Ascending aorta (tissue), 2 donors: ENCODE measurements at places on chromosomes 3 and 15.

DNA sequence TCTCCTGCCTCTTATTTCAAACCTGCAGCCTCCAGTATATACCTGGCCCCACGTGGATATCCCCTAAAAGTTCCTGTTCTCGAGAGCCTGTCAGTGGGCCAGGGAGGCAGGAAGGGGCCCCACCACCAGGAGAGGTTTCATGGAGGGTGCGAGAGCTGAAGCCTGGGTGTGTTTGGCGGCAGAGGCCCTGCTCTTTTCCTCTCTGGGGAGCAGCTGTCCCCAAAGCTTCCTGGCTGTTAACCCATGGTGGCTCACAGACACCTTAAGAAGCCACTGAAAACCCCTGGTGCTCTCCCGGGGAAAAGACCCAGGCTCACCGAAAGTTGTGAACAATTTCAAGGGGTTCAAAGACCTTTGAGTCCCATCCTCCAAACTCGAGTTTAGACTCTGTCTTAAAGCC is 1.1 kb downstream of the PRRT3 start:
- DNase-seq = no peak

- DNase-seq = no peak
These were observed 16.7 kb upstream of the WNT7A start for GRCh38 chr3:13896473-13897154.

DNA sequence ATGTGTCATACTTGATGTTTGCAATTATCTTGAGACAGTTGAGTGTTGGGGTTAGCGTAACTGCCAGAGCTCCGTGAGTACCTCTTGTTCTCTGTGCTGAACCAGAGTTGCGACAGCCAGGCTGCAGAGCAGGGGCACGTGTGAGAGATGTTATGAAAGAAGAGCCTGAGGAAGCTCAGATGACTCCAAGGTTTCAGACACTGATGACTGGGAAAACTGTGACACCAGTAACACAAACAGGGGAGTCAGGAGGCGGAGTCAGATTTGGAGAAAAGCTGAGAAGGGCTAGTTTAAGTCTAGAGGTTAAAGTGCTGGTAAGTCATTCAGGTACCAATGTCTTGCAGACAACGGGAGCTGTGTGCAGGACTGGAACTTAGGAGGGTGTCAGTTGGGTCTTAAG is 45.0 kb downstream of the BLM start:
- peak; percentile 59 for DNase-seq

DNA sequence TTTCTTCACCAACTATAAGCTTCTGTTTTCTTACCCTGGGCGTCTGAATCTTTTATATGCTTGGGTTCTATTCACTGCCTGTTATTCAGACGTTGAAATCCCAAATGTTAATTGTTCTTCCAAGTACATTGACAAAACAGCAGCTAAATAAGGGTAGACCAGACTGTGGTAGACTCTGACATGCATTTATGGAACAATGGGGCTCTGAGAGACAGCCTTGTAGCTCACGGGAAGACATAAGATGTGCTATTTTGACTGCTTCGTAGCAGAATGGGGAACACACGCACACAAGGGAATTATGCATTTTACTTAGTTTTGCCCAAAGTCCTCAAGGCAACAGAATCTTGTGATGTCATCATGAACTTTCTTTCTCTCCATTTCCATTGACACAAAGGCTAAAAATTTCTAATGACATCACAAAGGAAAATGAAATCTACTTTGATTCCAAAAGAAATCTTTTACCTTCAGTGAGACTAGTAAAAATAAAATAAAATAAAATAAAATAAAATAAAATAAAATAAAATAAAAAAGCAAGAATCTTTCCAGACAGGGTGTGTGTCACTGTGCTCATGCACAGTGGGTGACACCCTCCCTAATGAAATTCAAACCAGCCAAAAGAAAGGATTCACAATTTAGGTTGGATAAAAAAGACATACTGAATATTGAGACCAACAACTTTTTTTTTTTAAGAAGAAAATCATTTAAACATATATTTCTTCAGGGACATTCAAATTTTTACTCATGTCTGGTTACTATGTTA is 346.6 kb downstream of the ZBTB20 start:
- no peak for DNase-seq

DNA sequence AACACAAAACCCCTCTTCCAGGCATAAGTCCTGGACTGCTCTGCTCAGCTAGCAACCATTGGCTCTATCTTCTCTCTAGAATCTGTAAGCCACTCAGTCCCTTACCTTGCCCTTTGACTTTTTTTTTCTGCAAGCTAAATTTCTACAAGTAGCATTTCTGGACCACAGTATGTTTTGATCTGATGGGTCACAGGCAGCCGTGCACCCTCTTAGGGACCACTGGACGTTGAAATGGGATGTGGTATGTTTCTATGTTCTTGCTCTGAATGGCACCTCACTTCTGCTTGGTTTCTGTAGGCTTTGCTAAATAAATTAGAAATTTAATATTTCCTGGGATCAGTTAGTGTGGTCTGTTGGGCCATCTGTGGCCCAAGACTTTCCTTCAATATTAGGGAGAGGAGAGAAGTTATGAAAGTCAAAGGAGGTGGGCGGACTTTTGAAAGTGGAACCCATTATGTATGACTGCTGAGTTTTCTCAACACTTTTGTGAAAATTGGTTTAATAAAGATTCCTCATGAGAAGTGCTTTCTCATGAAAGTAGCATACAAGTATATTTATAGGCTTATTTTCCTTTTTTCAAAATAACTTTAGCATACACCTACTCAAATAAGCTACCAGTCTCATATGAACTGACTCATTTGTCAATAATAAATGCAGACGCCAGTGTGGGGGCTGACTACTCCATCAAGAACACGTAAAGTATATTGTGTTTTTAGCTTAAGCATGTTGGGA is 18.4 kb upstream of the TIPARP start:
- DNase-seq = no peak

DNA sequence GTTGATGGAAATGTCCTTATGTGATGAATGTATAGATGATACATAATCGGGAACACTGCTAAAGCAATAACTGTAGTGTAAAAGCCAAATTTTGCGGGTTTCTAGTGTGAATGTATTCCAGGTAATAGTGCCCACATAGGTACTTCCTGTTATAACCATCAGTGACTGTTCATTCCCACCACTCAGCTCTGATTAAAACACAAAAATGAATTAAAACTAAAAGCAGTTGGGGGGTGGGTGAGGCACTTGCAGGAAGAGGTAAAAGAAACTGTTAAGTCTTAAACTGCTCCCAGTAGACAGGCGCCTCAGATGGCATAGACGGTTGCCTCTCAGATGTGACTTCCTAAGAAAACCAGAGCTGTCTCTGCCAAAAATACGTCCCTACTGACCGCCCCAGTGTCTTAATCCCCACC is 893 bp upstream of the MTHFS start:
- no peak for DNase-seq

- no peak for DNase-seq
These were observed 9.9 kb downstream of the THAP10 start for GRCh38 chr15:70882361-70882760.

DNA sequence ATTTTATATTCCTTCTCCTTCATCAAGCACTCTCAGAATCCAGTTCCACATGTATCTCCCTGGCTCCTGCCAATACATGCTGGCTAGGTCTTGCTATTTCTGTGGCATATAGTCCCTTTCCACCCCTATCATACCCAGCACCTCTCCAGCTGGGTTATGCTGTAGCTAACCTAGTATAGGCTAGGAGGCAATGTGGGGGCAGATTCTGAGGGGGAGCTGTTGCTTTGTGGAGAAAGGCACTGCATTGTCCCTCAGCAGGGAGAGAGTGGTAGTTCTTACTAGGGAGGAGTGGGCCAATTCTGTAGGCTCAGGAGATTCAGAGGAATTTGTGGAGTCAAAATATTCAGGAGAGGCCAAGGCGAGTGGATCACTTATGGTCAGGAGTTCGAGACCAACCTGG is 39.4 kb upstream of the UBL7 start:
- no peak for DNase-seq

GRCh38 chr15:63992300-63992699 is 54.0 kb downstream of the DAPK2 start:
- DNase-seq = no peak

DNA sequence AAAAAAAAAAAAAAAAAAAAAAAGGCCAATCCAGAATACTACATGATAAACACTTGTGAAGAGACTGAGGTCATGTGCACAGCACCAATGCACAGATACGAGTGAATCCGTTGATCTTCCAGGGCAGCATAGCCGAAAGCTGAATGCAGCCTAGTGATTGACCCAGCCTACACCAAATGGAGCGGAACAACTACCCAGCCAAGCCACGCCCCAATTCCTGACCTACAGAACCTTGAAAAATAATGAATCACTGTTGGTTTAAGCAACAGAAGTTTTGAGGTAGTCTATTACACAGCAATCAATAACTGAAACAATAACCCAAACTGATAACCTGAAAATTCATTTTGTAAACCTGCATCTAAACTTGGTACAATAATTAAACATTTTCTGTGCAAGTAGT is 361.0 kb downstream of the FHIT start:
- DNase-seq = no peak

- DNase-seq = no peak
These were observed 16.3 kb downstream of the ACOX2 start for GRCh38 chr3:58520403-58521335.
